ENCODE measurements at places on chromosomes 1 and 21.

- no peak for DNase-seq
Measured at GRCh38 chr1:19076841-19077616, 120.6 kb upstream of the IFFO2 start.

- DNase-seq: peak; percentile 20
Measured at GRCh38 chr1:182301467-182302198, 90.0 kb downstream of the GLUL start.

DNA sequence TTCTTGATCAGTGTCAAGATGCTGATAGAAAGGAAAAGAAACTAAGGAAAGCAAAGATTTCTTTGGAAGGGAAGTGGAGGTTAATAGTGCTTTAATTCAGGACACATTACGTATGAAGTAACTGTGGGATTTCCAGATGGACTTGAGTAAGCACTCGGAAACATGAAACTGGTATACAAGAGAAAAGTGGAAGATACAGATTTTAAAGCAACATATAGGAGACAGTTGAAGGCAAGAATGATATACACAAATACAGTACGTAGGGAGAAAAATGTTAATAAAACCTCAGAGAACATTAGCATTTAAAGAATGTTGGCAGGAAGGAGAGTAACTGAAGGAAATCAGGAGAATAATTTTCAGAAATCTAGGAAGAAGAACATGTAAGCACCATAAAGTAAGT is 730.9 kb upstream of the ADGRL2 start:
- no peak for DNase-seq

- DNase-seq: peak; percentile 42
Measured at GRCh38 chr21:41664881-41665765, 101.7 kb downstream of the RIPK4 start.

GRCh38 chr1:170267317-170267716 is 121.6 kb downstream of the NTMT2 start:
- DNase-seq: no peak

DNA sequence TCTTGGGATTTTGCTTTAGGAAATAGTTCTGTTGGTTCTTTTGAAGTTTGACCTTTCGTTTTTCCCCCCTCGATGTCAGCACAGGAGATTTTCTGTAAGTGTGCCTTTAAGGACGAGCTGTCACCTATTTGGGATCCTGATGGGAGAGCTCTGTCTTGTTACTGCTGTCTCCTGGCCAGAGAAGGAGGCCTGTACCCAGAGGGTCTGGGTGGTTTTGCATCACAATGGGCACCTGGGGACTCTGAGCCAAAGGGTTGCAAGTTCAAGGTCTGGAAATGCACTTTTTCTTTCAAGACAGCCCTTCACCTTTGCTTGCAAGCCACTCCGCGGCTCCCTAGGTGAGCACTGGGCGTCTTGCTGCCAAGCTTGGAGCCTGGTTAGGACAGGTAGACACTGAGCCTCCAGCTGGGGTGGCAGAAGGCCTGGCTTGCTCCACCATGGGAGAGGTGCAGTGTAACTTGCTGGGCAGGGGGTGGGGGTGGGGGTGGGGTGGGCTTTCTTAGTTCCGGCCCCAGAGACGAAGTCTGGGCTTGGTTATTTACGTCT is 2.9 kb downstream of the AJAP1 start:
- DNase-seq: no peak

- peak; percentile 73 for DNase-seq
Measured at GRCh38 chr1:216425577-216425976, 2.3 kb upstream of the USH2A start.

DNA sequence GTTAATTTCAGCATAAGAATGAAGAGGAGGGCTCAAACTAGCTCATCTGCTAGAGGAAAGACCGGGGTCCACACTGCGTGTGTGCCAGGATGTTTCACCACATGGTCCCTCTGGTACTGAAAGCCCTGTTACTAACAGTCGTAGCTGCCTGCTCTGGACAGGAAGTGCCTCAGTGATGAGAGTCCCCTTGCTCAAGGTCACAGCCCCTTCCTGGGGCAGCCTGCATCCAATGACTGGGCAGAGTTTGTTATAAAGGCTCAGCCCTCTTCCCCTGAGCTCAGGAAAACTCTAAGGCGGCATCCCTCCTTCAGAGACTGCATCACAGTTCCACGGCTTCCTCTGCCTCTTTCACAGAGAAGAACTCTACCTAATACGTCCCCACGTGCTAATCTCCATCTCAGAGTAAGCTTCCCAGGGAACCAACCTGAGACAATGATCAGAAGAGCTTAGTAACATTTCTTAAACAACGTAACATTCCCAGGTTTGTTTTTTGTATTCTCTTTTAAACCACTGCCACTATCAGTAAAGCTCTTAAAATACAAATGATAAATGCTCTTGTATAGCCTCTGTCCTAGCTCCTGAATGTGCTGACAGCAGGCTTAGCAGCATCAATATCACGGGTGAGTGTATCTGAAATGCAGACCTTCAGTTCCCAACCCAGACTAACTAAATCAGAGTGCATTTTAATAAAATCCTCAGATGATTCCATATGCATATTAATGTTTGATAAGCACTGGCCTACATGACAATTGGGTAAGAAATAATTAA is 38.0 kb upstream of the ATP1A1 start:
- DNase-seq: no peak

GRCh38 chr1:225766967-225767633 is 10.5 kb upstream of the SRP9 start:
- DNase-seq: peak; percentile 96

- DNase-seq: no peak
Measured at GRCh38 chr21:37528150-37528937, 161.8 kb downstream of the DYRK1A start.

GRCh38 chr1:55575571-55576279 is 360.6 kb upstream of the USP24 start:
- DNase-seq: no peak

DNA sequence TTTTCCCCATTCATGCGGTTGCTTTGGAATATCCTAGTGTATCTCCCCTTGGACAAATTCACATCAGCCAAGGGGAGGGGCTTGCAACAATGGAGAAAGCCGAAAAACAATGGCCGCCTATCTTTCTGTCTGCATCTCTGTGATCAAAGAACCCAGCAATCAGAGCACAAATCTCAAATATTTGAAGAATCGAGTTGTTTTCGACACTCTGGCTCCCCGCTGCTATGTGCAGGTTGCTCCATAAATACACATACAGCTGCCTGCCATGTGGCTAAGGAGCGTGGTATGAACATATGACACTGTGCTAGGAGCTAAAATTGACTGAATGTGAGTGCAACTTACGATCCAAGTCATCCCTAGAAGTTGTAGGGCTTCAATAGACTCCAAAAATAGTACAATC is 8.5 kb downstream of the CFHR4 start:
- DNase-seq: no peak

- no peak for DNase-seq
Measured at GRCh38 chr1:38530957-38531356, 328.6 kb downstream of the RRAGC start.

- DNase-seq: no peak
Measured at GRCh38 chr1:66342707-66343106, 191.2 kb upstream of the SGIP1 start.

- no peak for DNase-seq
Measured at GRCh38 chr1:156379420-156380165, 10.6 kb downstream of the RHBG start.

DNA sequence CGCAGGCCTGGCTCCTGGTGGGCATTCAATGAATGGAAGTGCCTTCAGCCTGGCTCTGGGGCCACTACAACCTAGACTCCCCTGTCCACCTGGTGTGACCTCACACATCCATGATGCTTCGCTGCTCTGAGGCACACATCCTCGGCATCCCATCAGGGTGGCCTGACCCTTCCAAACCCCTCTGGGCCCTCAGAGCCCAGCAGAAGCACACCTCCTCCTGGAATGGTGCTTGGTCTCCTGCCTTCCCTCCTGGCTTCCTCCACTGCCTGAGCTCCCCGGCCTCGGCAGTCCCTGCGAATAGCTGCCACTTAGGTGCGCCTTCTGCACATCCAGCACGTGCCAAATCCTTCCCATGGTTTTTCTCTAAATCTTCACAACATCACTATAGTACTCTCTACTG is 133.8 kb downstream of the GLIS1 start:
- no peak for DNase-seq

- peak; percentile 92 for DNase-seq
Measured at GRCh38 chr1:19448491-19449439, 36.6 kb downstream of the CAPZB start.

DNA sequence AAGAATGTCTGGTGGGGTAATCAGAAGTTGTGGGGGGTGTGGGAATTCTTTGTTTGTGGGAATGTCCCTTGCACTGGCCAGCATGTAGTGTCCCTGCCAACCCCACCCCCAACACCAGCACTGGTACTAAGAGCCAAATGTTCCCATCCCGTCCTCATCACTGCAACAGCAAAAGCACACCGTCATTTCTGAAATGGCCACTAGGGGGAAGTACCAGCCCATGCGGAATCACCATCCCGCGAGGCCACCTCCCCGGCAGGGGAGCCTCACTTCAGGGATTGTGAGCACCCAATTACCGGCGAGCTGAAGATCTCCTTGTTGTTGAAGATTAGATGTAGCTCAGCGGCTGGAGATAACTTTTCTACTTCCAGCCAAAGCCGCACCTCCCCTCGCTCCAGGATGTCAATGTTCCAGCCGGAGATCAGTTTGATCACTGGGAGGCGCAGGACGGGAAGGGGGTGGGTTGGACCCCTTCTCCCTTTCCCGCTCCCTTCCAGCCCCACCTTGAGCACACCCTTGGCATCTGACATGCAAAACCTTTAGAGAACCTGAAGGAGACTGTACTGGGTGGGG is 41.0 kb downstream of the MYOM3 start:
- peak; percentile 79 for DNase-seq

DNA sequence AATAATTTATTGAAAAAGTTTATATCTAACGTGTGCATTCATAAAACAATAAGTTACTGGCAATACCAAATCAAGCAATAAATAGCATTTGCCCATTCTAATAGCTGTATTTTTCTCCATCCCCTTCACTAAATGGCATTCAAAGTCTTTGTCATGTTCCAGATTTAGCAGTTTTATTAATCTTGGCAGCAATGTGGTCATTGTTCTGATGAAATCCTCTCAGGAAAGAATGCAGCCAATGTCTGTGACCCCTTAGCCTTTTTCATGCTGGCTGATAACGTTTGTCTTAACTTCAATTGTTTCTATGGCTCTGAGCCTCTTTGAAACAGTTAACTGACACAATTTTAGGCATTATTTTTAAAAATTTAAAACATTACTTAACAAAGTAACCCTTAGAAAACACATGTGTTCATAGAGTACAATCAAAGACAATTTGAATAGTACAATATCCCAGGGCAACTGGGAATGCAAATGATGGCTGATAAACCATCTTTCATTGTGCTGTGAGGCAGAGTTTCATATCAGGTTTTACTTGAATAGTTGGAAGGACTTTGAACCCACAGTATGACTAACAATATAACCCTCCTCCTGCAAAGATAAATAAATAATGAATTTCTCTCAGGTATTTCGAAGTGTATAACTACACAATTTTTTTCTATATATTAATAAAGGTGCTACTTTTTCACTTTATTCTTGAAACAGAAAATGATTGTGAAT is 217.5 kb downstream of the LRRIQ3 start:
- no peak for DNase-seq

DNA sequence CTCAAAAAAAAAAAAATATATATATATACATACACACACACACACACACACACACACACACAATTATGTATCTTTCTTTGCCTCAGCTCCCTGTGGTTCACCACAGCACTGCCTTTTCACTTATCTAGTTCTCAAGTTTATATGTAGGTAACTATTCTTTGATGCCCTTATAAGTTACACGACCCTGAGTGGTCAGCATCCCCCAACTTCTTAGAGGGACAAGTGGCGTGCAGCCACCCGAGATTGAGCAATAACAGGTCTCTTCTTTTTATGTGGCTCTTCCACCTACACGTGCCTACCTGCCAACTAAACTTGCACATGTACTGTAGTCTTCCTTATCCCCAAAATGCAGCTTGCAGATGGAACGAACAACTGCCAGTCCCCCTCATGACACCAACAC is 120.8 kb downstream of the GABPA start:
- no peak for DNase-seq

DNA sequence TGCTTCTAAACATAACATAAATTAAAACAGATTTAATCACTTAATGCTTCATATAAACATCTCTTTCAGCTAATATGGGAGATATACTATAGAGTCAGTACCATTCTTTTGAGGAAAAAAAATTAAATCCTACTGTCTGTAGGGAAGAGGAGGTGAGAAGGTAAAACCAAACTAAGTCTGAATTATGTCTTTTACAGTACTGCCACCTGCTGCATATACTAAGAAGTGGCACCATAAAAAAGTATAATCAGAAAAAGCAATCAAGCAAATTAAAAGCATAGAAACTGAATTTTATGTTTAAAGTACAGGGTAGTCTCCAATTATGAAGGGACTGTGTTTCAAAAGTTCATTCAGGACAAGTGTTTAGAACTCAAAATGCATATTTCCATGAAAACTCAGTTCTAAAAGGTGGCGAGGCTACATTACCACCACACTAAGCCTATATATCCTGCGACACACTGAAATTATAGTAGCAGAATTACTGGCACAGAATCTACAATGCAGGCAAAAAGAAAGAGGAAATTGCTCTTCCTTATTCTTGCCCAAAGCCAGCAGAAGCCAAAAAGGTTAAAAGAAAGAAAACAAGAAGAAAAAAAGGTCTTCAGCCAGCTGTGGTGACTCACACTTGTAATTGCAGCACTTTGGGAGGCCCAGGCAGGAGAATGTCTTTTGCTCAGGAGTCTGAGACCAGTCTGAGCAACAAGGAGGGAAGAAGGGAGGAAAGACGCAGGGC is 9.0 kb downstream of the NSL1 start:
- DNase-seq: peak; percentile 64

- no peak for DNase-seq
Measured at GRCh38 chr1:152014943-152015342, 21.3 kb upstream of the S100A10 start.

GRCh38 chr1:64223329-64224151 is 20.1 kb downstream of the UBE2U start:
- DNase-seq: peak; percentile 98

DNA sequence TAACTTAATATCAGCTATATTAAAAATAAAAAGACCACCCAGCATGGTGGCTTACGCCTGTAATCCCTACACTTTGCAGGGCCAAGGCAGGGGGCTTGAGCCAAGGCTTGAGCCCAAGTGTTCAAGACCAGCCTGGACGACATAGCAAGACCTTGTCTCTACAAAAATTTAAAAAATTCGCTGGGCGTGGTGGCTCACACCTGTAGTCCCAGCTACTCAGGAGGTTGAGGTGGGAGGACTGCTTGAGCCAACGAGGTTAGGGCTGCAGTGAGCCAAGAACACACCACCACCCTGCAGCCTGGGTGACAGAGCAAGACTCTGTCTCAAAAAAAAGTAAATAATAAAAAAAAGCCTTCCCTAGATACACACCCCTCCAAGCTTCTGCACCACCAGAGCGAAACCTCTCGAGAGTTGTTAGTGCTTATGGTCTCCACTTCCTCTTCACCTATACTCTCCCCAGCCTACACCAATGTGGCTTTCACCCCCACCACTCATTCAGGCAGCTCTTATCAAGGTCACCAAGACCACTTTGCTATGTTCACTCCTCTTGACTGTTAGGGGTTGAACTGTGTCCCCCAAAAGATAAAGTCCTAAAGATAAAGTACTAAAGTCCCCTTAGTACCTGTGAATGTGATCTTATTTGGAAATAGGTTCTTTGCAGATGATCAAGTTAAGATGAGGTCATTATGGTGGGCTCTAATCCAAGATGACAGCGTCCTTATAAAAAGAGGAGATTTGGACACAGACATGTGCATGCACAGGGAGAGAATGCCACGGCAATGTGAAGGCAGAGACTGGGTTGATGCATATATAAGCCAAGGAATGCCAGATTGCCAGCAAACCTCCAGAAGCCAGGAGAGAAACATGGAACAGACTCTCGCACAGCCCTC is 6.8 kb upstream of the PPP1R15B start:
- DNase-seq: no peak
